ENCODE measurements at places on chromosomes 4 and X.

GRCh38 chr4:37661772-37662171 lies 24.4 kb downstream of the RELL1 start:
- DNase-seq: peak; percentile 54

DNA sequence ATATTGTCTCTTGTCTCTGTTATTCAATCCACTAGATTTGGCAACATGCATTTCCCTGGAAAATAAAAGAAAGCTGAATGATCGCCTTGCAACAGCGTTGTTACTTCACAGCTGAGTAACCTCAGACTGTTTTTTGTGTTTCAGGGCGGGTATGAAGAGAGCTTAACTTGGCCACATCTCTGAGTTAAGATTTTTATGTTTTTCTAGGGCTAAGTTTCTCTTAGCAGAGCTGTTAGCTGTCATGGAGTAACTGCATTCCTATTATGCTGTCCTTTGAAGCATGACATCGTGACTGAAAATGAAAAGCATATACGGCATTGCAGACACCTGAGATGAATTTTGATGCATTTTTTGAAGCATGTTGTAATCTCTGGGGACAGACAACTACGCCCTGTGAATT lies 1798.9 kb downstream of the PCDH7 start:
- no peak for DNase-seq

GRCh38 chrX:41737065-41737464 lies 13.1 kb downstream of the GPR82 start:
- no peak for DNase-seq

GRCh38 chrX:146186540-146186939 lies 368.9 kb downstream of the SLITRK2 start:
- DNase-seq: no peak

DNA sequence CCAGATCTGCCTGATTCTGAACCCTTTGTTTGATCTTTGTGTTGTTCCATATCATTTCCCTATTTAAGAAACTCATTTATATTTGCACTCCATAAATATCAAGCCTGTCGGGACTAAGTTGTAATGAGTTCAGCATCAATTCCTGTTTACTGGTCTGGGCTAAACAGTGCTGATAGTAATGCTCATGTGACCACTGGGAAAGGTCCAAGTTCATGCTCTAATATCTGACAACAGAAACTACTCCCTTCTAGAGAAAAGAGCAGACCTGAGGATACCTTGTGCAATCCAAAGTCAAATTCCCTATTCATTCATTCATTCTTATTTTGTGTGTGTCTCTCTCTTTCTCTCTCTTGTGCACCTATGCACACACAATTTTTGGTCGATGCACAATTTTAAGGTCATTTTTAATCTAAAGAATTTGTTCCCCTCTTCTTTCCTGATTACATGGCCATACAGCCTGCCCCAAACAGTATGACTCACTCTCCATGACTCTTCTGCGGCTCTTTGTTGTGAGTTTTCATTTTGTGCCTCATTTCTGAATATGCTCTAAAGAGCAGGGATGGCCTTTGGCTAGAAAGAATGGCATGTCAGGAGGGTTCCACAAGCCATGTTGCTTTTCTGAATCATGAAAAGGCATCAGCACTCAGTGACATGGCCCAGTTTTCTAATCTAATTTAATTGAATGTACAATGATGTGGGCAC lies 664.3 kb downstream of the RPA4 start:
- DNase-seq: peak; percentile 18

DNA sequence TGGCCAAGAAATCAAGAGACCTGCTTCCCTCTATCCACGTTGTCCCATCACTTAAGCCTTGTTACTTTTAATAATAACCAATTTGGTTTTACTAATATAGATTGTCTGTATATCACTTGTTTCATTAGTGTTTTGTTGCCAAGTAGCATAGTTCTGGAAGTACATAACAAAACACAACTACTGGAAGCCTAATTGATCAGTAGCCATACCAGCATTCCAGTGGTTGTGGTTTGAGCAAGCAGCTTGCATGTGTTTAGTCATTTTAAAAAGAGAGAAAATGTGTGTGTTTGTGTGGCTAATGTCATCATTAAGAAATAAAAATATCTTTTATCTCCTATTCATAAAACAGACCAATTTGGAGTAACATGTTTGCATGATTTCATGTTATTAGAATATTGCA lies 70.8 kb downstream of the PTPN13 start:
- DNase-seq: peak; percentile 71

- no peak for DNase-seq
Observed at GRCh38 chr4:14582677-14583076, 419.6 kb upstream of the CPEB2 start.

DNA sequence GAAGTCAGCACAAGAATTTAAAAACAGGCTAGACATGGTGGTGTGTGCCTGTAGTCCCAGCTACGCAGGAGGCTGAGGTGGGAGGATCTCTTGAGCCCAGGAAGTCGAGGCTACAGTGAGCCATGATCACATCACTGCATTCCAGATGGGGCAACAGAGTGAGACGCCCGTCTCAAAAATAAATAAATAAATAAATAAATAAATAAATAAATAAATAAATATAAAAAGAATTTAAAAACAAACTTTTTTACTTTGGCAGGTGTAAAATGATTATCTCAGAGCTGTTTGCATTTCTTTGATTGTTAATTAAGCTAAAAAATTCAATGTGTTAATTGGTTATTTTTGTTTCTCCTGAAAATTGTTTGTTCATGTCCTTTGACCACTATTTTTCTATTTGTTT lies 97.5 kb upstream of the RPS6KA3 start:
- no peak for DNase-seq

- no peak for DNase-seq
Observed at GRCh38 chrX:63426519-63426918, 75.4 kb upstream of the SPIN4 start.

DNA sequence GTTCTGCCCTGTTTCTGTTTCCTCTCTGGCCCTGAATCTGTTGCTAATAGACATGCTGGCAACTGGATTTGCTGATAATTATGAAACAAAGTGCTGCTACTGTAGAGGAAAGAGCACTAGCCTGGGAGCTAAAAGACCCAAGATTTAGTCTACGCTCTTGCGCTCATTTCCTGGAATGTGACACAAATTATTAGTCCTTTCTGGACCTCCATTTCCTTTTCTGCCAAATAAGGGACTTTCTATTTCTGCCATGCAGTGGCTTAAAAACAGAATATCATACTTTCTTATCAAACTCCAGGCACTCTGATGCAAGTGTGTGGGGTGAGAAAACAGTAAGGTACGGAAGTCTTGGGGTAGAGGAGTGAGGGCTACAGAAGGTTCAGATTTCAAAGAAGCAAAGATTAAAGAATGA lies 48.3 kb upstream of the GPR174 start:
- DNase-seq: no peak

DNA sequence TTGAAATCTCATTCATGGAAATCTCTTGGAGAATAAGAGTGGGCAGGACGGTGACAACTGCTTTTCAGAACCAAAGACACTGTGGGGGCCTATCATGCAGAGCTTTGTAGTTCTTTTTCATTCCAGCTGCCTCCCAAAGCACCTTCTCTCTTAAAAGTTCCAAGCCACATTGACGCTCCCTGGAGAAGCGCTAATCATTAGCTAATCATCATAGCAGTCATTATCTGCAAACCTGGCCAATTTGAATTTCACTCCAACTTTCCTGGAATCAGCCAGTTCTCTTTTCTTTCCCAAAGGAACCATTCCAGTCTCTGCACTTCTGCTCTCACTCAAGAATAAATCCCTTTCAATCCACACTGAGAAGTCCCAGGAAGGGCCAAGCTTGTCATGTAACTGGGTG lies 1144.1 kb upstream of the IGFBP7 start:
- DNase-seq: no peak

DNA sequence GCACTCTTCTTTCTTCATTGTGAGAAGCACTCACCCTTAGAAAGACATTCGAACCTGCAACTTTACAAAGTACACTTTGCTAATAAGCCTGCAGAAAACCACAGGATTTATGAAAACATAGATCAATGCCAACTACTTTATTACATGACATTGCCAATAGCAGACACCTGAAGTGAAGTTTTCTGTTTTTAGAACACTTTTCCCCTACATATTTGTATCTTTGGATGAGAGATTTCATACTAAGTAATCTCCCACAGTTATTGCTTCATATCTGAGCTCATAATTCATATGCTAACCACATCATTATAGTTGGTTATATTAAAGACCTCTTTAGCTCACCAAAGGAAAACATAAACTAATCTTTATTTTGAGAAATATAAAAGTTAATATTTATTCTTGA lies 276.5 kb upstream of the CTSO start:
- DNase-seq: no peak

GRCh38 chrX:154022108-154022507 lies 2.4 kb upstream of the IRAK1 start:
- no peak for DNase-seq

GRCh38 chr4:177489471-177490246 lies 47.4 kb upstream of the AGA start:
- peak; percentile 6 for DNase-seq

DNA sequence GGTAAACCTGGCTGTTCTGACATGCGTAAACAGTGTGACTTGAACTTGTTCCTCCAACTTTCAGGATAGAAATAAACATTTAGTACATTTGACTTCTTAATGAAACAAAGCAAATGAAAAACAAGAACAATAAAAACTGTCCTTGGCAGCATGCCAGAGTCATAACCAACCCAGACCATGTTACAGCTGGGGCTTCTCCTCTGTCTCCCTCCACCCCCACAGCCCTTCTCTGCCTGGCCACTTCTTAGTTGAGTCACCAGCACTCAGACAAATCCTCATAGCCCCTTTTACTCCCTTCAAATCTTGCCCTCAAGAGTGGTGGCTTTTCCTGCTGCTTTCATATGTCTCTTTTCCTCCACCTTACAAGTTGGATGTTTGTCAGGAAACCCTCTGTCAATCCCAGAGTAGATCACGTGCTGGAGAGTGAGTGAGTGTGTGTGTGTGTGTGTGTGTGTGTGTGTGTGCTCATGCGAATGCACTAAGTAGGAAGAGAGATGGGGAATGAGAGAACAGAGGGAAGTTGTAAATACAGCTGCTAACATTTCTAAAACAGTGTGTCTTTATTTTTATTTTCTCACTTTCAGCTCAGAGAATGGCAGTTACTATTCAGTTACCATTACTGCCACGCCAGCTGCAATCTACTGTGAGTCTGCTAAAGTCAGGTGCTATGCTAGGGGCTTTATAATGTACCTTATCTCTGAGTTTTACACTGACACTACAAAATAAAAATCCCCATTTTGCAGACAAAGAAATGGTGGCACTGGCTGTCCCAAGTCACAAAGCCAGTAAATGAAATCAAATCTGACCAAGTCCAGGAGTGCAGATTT lies 15.0 kb downstream of the SCARB2 start:
- peak; percentile 75 for DNase-seq

DNA sequence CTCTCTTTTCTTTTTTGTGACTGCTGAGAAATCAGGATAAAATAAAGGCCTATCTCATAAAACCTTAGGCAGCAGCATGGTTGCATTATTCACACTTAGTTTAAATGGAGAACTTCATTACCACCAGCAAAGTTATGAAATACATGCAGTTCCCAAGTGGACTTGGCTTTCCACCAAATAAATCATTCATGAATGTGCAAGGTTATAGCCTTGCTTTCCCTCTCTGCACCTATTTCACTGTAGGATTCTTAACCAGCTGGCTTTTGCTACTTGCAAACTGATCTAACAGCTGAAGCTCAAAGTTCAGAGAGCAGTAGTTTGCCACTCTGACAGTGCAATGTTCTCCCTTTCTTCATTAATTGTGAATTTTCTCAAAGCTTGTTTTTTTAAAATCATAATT lies 140.1 kb upstream of the SMIM31 start:
- no peak for DNase-seq

GRCh38 chr4:169263791-169264392 lies 6.9 kb downstream of the SH3RF1 start:
- DNase-seq: no peak

Measured in fibroblast of skin of back (primary cell).